ENCODE measurements at places on chromosomes 2 and 18.

DNA sequence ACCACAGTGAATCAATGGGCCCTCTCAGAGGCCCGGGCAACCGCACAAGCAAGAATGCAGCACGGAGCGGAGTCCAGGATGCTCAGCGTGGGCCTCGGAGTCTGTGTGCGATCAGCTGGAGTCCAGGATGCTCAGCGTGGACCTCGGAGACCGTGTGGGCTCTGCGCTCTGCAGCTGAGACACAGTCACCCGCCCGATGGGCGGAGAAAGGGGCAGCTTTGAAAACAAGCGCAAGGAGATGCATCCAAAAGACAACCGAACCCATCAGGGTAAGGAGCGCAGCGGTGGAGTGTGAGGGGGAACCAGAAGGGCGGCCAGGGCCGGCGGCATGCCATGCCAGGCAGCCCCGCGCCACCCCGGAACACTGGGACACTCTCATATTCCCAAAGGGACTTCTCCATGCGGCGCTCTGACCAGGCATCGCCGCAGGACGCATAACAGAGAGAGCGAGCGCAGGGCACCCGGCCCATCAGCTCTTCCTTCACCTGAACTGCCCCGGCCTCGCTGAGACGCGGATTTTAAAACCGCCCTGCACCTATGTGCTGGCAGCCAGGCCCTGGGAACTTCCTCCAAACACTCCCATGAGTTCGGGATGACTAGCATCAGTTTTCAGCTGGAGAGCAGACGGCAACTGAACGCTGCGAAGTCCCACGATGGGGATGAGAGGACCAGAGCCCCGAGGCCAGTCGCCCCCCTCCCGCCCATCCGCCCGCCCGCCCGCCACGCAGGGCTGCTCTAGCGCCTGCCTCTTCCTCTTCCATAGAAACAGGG, 44.7 kb downstream of the MC5R start:
- peak; percentile 68 for DNase-seq

DNA sequence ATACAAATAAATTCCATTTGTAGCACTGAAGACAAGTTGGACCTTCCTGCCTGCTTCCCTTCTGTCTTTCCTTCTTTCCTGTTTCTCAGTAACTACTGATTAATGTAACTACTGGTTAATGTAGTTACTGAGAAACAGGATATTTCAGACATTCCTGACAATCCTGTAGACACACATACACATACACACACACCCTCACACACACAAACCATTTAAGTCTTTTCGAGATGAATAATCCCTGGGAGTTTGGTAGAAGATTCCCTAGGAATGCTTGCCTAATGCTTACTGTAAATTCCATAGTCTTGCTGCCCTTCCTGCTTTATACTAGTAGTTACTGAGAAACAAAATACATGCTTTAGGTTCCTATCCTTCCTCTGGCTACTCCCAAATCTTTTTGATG, 83.9 kb downstream of the PIK3C3 start:
- no peak for DNase-seq

DNA sequence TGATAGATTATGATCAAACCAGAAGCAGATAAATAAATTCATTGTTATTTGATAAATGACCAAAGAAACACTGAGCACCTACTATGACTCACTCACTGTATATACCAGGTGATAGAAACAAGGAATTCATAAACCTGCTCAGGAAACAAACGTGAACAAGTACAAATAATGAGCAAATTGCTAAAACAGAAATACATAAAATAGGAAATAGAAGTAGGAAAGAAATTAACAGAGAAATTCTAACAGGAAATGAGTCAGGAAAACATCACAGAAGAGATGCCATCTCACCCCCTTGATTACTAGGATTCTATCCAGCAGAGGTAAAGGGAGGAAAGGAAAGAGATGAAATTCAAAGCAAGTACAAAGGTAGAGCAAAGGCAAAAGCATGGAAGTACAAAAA, 31.3 kb downstream of the EXOC6B start:
- DNase-seq: no peak

GRCh38 chr2:130341562-130342019, 1.1 kb upstream of the IMP4 start:
- DNase-seq: no peak

- DNase-seq: no peak
Observed at GRCh38 chr2:9826208-9826607, 17.1 kb upstream of the TAF1B start.

GRCh38 chr2:74658516-74658915, 4.5 kb downstream of the SEMA4F start:
- DNase-seq: peak; percentile 31

DNA sequence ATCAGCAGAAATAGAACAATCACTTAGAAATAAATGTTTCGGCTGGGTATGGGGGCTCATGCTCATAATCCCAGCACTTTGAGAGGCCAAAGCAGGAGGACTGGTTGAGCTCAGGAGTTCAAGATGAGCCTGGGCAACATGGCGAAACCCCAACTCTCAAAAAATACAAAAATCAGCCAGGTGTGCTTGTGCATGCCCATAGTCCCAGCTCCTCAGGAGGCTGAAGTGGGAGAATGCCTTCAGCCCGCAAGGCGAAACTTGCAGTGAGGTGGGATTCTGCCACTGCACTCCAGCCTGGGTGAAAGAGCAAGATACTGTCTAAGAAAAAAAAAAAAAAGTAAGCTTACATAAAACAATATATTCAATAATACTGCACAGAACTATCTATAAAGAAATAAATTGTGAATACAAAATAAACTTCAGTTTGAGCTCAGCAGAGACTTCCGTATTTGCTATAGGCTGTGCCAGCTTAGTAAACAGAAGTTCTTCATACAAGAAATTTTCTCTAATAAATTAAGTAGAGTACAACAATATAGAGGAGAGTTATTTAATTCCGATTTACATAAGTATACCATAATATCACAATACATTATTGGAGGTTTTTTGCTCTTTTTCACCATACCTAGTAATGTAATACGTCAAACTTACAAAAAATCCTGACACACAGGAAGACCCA, 43.6 kb downstream of the SRBD1 start:
- DNase-seq: no peak
